ENCODE measurements at places on chromosomes 12 and 14. TPM values are rescaled to one million over a fixed set of nuclear protein-coding genes. Genes with fewer than 3 reads are reported as not detected.

The AQP2 gene
- not detected for total RNA-seq

The TC2N gene
- total RNA-seq: 20.7 TPM

The TAS2R50 gene
- total RNA-seq: 0.23 TPM

The LMNTD1 gene
- total RNA-seq: not detected

The SLC2A3 gene
- 14.1 TPM for total RNA-seq

The ADGRD1 gene
- not detected for total RNA-seq

The DEGS2 gene
- 3.4 TPM for total RNA-seq

The AMDHD1 gene
- 0.07 TPM for total RNA-seq

The SERPINA1 gene
- total RNA-seq: 1.3 TPM

The RIMKLB gene
- 24.7 TPM for total RNA-seq

The GRIP1 gene
- total RNA-seq: 3.6 TPM

The GPRC5D gene
- total RNA-seq: not detected

The FOXN4 gene
- not detected for total RNA-seq

The CLEC1A gene
- not detected for total RNA-seq
